ENCODE measurements at places on chromosomes 7 and 10.
A peak's percentile ranks its signal among the peaks of the same experiment; 100 is the strongest.

GRCh38 chr7:78562191-78562590, 763.6 kb downstream of the PHTF2 start:
- peak; percentile 22 for DNase-seq

GRCh38 chr10:102524746-102525145, 21.0 kb downstream of the SUFU start:
- DNase-seq: no peak

DNA sequence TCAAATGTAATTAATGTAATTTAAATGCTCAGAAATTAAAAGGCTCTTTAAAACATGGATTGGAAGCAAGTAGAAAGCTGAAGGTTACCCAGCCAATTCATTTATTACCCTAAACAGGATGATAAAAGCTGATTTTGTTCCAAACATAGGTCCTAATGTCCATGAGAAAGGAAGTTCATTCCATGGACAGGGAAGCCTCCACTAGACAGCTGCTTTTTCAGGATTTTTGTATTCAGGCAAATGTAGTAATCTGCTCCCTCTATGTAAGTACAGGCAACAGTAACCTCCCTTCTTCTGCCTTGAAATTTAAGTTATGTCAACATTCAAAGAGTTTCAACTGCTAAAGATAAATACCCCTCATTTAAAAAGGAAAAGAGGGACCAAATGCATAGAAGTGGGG, 123.0 kb upstream of the WNT16 start:
- no peak for DNase-seq

DNA sequence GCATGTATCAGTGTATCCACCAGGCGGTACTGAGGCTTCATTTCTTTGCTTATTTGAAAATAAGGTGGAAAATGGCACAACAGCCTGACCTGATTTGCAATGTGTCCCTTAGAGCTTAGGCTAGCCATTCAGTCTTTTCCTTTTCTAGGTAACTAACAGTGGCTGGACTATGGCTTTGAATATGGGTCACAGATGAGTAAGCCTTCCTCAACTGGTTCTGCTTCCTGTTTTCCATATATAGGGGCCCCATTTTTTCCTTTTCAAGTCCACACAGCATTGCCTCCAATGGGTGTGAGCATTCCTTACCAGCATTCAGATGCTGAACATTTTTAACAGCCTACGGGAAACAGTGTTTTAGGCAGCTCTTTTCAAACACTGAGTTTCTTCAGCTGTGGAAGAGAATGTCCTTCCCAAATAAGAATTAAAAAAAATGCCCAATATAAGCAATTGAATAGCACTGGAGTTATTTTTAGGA, 3.9 kb upstream of the ITGB1 start:
- peak; percentile 83 for DNase-seq

- DNase-seq: no peak
These were observed 17.7 kb downstream of the MDFIC start for GRCh38 chr7:114939484-114940097.

DNA sequence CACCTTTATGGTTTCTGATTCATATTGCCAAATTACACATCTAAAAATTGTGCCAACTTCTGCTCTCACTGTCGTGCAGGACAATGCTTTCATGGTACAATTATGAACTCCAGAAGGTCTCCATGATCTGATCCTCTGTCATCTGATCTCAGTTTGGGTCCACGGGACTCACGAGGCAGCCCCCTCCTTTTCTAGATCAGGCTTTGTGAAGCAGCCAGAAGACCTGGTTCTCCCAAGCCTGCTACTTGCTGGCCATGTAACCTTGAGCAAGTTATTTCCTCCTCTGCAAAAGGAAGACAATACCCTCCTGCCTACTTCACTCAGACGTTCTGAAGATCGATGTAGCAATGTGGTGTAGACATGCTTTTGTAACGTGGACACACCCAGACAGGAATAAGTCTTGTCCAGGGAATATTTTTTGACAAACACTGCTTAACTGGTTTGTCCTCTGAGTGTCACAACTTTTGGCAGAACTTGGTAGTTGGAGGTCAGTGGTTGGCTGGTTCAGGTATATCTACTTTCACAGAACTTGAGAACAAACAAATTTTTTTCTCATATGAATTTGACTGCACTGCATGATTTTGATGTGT, 19.6 kb downstream of the CALML3 start:
- DNase-seq: no peak
